ENCODE measurements at places on chromosomes 12 and 14. TPM values are rescaled to one million over a fixed set of nuclear protein-coding genes. Genes with fewer than 3 reads are reported as not detected.

The DEGS2 gene
- 8.6 TPM for polyA plus RNA-seq

The IL26 gene
- polyA plus RNA-seq: not detected

The KRT6C gene
- polyA plus RNA-seq: not detected

The NUDT4 gene
- polyA plus RNA-seq: 146 TPM

The LRRK2 gene
- polyA plus RNA-seq: 30.8 TPM

The ADGRD1 gene
- 17.5 TPM for polyA plus RNA-seq

The KRT83 gene
- polyA plus RNA-seq: not detected

The ANHX gene
- not detected for polyA plus RNA-seq

The B4GALNT1 gene
- 0.78 TPM for polyA plus RNA-seq

The HRK gene
- polyA plus RNA-seq: 0.38 TPM

The NRDE2 gene
- polyA plus RNA-seq: 20.4 TPM

The EXOC3L4 gene
- 5.2 TPM for polyA plus RNA-seq

The MDM2 gene
- 54.4 TPM for polyA plus RNA-seq

The EFS gene
- 56.8 TPM for polyA plus RNA-seq

The TAS2R13 gene
- polyA plus RNA-seq: not detected

The MAP1LC3B2 gene
- polyA plus RNA-seq: 6.5 TPM

The RNASE3 gene
- 0.79 TPM for polyA plus RNA-seq

The KIF26A gene
- 21.4 TPM for polyA plus RNA-seq

The MYO1H gene
- polyA plus RNA-seq: 2.7 TPM

The PKP2 gene
- 16.8 TPM for polyA plus RNA-seq

The TOMM20L gene
- polyA plus RNA-seq: 1.4 TPM

The AMN gene
- polyA plus RNA-seq: 17.4 TPM

The GLS2 gene
- polyA plus RNA-seq: 3.0 TPM

The MED6 gene
- 37.1 TPM for polyA plus RNA-seq

The RAB21 gene
- polyA plus RNA-seq: 70.1 TPM

The TRMT5 gene
- polyA plus RNA-seq: 20.1 TPM

The RERG gene
- polyA plus RNA-seq: 34.2 TPM

The NAV3 gene
- 8.7 TPM for polyA plus RNA-seq

The PCK2 gene
- polyA plus RNA-seq: 29.7 TPM

The CCDC175 gene
- polyA plus RNA-seq: 0.81 TPM

The HOXC5 gene
- polyA plus RNA-seq: 3.9 TPM

The SMOC1 gene
- polyA plus RNA-seq: 1.7 TPM

The BBOF1 gene
- 15.7 TPM for polyA plus RNA-seq

The HOMEZ gene
- 28.6 TPM for polyA plus RNA-seq

The FLRT2 gene
- polyA plus RNA-seq: 237 TPM

The DTX3 gene
- 54.8 TPM for polyA plus RNA-seq

The DIO3 gene
- 0.54 TPM for polyA plus RNA-seq

The OTUB2 gene
- polyA plus RNA-seq: 4.6 TPM

The ACOT6 gene
- 0.20 TPM for polyA plus RNA-seq

The RASAL1 gene
- 8.7 TPM for polyA plus RNA-seq

The ALDH1L2 gene
- polyA plus RNA-seq: 0.92 TPM

The INHBC gene
- polyA plus RNA-seq: 0.25 TPM

The FAR2 gene
- 39.6 TPM for polyA plus RNA-seq

The NOPCHAP1 gene
- 14.2 TPM for polyA plus RNA-seq

The GAS2L3 gene
- 23.6 TPM for polyA plus RNA-seq

The SRRM4 gene
- 0.03 TPM for polyA plus RNA-seq

The GPRC5A gene
- 10.5 TPM for polyA plus RNA-seq

The TAMALIN gene
- polyA plus RNA-seq: 15.6 TPM

The TMCC3 gene
- polyA plus RNA-seq: 40.1 TPM

The ZNF891 gene
- 2.6 TPM for polyA plus RNA-seq

The SLCO1B3 gene
- not detected for polyA plus RNA-seq

The PTMS gene
- polyA plus RNA-seq: 553 TPM

The CCDC177 gene
- polyA plus RNA-seq: 0.08 TPM

The NGB gene
- not detected for polyA plus RNA-seq

The TAS2R8 gene
- not detected for polyA plus RNA-seq

The SPSB2 gene
- 12.4 TPM for polyA plus RNA-seq

The SIX1 gene
- 14.3 TPM for polyA plus RNA-seq
